ENCODE measurements at places on chromosomes 7 and 10.
A peak's percentile ranks its signal among the peaks of the same experiment; 100 is the strongest.

DNA sequence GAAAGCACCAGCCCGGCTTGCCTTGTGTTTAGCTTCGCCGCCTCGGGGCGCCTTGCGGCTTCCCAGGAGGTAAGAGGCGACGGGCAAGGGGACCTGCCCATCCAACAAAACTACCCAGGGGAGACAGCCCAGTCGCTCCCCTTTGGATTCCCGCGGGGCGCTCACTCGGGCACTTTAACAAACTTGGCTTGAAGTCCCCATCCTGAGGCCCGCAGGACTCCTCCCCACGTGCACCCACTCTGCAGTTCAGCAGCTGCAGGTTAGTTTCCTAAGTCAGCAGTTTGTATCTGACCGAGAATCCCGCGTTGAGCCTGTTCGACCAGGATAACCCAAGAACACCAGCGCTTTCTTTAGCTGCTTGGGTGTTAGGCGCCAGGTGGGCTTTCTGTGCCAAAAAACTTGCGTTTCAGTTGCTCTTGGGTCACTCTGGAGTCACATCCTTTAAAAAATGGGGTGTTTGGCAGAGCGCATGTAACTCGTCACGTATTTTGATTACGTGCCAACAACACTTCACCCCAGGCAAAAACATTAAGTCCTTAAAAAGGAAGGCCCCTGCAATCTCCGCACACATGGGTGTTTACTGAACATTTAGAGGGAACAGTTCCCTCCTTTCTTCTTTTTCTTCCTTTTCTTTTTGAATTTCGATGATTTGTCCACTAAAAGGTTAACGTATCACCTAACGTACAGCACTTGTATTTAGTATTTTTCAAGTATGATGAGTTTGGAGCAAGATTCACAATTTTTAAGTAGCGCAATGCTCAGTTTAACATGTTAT is 876 bp downstream of the DNAH11 start:
- no peak for DNase-seq

DNA sequence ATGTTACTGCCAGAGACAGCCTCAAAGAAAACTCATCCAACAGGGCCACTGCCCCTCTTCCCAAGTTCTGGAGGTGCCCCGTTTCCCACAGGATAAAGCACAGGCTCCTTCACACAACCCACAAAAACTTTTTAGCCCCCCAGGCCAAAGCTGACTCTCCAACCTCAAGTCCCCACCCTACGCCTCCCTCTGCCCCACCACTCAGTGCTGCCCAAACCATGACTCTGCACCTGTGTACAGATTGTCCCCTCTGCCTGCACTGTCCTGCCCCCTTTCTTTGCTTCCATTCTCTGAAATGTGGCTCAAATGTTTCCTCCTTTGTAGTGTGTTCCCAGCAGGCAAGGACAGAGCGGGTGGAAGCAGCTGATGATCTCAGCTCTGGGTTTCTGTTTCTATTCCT is 284.0 kb downstream of the GRID1 start:
- no peak for DNase-seq

DNA sequence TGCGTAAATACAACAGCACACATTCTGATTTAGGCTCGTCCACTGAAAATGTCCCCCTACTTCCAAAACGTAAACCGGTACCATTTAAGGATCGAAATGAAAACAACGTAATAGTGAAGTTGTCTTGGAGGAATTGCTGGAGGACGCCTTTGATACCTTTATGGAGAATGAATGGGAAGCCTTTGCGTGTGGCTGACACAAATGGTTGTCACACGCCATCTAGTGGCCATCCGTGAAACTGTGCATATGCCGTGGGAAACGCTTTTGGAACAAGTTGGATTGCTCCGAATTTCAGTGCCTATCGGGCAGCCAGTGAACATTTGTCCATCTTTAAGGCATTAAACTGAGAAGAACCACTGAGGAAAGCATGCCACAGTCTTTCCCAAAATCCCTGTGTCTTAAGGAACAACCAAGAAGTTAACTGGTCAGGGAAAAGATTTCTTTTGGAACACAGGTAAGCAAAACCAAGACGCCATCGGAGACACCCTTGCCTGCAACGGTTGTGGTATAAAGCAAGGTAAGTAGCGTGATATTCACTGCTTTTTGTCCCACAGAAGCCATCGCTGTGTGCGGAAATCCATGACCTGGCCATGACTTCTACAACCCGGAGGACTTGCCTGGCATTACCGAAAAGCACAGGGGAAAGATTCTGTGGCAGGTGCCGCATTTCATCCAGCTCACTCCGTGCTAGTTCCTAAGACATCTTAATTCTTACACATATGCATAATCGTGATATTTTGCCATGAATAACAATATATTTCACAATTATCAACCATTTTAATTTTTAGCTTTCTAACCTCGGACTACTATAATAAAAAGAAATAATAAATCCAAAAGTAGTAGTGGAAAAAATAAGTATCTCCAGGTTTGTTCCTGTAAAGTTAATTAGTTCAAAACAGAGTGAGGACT is 100.6 kb downstream of the FAM204A start:
- DNase-seq, result peak; percentile 40

DNA sequence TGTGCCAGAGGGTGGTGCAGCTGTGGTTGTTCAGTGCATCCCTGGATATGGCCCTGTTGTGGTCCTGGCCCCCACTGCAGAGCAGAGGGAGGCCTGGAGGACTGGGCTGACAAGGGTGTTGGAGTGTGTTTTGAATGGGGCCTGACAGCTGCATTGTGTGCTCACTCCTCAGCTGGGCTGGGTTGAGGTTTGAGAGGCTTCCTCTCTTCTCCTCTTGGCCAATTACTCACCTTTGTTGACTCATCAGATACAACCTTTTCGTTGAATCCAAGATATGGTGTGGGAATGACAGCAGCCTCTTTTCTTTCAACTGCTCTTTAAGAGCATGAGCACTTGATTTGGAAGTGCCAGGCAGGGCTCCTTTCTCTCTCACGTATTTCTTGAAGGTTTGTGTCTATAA is 228.5 kb upstream of the COBL start:
- DNase-seq, result no peak

DNA sequence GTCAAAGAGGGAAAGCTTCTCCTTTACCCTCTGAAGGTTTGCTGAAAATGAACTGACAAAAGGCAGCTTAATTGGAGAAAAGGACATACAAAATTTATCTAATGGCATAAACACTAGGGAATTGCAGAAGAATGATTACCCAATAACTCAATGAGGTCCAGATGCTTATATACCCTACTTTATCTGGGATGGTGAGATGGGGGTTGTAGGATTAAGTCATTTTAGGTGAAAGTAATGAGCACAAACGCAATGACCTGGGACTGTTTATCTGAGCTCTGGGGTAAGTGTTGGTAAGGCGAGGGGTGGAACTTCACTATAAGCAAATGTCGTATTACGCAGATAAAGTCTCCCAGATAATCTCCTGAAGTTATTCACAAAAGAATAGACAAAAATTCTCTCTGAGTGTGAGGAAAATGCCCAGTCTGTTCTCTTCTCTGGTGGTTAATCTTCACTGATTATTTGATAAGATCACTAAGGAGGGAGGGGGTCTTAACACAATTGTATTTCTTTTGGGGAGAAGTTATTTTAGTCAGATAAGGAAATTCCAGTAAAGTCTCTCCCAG is 1067.8 kb downstream of the DNAJB9 start:
- DNase-seq, result no peak

DNA sequence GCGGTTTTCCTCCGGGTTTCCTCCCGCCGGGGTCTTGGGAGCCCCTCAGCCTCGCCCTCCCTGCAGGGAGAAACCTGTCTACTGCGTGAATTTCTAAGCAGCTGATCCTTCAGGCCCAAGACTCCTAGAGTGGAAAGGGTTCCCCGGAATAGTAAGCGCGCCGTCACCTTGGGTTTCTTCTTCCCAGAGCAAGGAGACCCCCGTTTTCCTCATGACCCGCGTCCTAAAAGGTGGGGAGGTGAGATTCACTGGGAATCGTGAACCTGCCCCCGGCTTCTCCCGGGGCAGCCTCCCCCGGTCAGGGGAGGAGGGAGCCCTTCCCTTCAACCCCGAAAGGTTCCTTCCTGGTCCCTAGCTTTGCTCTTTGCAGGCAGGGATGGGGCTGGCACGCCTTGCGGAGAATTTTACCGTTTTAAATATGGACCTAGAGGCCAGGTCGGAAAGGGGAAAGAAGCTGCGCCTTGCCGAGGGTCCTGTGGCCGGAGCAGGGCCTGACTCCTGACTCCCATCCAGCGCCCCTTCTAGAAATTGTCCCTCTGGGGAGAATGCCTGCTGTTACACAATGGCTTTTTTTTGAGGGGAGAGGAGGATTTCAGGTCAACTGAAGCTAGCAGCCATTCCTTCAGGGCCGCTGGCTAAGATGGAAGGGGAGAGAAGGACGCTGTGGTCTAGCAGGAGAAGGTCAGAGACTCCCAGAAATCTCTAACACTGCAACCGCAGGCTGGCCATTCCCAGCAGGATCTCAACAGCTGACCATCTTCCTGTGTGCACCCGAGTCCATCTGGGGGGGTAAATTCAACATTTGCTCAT is 11.6 kb upstream of the MNX1 start:
- DNase-seq, result no peak

DNA sequence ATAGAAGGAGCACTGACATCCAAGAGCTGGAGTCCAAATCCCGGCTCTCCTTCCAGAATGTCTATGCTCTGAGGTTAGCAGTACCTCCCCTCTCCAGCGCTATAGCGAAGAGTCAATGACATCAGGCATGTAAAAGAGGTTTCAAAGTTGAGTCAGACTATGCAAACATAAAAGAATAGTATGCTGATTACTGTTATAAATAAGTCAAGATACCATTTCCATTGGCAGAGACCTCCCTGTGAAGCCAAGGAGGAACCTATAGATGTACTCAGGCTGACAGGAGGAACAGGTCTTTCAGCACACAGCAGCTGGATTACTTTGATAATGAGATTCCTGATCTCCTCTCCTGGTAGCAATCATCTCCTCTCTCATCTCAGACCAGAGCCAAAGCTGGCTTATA is 103.9 kb upstream of the EFCAB10 start:
- no peak for DNase-seq

DNA sequence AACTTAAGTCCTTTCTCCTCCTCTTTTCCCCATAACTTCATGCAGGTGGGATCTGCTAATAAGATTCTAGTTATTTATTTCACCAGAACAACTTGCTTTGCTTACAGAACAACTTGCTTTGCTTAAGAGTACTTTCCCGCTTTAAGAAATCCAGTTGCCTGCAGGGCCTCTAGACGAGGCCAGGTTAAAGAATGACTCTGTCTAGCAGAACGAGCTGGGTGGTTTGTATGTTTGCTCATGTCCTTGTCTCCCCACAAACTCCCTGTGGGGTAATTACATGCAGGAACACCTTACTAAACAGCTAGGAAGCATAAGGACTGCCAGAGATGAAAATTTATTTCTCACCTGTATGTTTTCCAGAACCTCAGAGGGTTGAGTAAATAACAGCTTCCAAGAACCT is 8.8 kb upstream of the FZD8 start:
- no peak for DNase-seq

- no peak for DNase-seq
Measured at GRCh38 chr10:114526504-114527238, 122.4 kb upstream of the AFAP1L2 start.

GRCh38 chr10:24223953-24224352 is 15.0 kb downstream of the KIAA1217 start:
- no peak for DNase-seq

DNA sequence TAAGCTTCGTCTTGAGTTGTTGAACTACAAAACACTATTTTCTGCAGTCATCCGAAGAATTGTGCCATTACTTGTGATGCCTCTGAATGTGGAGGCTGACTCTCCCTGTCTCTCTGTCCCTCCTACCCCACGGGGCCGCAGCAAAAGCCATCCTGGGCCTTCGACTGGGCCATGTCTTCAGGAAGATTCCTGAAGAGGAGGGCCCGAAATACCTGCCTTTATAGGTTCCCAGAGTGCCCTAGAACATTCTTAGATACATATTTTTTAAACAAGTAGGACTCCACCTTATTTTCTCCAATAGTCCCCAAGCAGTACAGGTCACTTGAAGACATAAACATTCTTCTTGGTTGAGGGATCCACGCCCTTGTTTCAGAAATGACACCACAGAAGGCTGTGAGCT is 8.1 kb downstream of the IGFBP3 start:
- no peak for DNase-seq

GRCh38 chr10:93206652-93207051 is 133.0 kb downstream of the CYP26A1 start:
- DNase-seq, result no peak

DNA sequence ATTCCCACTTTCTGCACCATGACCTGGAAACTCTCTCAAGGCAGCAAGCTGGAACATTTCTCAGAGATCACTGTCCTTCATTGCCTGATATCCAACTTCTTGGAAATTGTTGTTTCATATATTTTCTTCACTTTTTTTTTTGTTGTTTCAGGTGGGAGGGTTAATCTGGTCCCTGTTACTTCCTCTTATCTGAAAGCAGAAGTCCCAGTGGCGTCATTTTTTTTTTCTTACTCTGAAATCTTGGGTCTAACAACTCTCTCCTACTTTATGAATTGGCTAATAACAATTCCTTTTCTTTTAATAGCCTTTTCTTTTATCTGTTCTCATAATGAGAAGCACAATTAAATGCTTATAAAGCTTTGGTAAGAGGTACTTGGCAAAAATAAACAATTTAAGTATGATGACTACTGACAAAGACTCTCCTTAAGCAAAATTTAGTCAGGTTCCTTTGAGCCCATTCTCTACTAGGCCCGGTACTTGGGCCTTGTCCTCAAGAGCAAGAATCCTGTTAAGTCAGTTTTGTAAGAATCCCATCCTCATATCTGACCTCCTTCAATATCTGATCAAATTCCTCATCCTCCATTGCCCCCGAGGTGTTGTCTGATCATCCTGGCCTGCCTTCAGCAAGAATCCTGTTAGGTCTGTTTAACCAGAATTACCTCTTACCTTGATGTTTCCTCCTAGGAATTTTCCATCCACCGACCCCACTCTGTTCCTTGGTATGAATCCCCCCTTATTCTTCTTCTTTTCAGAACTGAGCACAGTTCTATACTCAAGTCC is 11.5 kb upstream of the CC2D2B start:
- no peak for DNase-seq

DNA sequence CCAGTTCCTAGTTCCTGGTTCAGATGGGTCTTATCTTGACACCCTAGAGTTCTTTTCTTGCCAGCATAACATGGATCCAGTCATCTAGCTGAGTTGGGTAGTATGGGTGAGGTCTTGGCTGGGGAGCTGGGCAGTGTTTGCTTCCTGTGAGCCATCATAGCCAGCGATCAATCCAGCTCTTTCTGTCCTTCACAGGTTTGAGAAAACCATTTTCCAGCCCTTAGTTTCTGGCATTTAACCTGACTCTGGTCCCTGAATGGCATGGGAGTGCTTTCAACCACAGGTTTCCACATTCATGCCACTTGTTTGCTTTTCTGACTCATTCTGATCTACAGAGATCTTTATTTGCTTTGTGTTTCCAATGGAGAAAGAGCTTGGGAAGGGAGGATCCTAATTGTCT is 8.6 kb downstream of the SLC13A1 start:
- no peak for DNase-seq

DNA sequence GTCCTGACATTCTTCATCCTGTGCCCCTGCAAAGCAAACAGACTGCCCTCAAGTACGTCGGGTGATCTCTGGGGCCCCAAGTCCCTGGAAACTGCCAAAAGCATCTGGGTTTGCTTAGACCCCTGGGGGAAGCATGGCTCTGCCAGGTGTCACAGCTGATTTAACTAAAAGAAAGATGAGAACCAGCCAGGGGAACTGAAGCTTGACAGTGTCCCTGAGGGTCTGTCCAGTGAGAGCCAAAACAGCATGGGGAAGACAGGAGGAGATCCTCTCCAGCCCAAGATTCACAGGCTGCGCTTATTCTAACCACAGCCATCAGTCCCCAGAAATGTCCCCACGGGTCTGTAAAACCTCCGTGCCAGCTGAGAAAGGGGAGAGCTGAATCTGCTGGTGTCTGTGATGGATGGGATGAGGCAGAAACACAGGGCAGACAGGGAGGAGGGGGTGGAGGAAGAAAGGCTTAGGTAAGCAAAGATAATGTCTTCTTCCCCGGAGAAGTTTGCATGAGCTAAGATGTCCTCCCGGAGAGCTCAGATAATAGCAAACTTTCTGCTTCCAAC is 21.3 kb downstream of the CCDC3 start:
- no peak for DNase-seq

Data from AG04449 (cell line).